CD4-positive, alpha-beta T cell treated with Interleukin-6 at 100 ng/mL for 8 hours (primary cell): ENCODE measurements at places on chromosomes 3 and 15.

DNA sequence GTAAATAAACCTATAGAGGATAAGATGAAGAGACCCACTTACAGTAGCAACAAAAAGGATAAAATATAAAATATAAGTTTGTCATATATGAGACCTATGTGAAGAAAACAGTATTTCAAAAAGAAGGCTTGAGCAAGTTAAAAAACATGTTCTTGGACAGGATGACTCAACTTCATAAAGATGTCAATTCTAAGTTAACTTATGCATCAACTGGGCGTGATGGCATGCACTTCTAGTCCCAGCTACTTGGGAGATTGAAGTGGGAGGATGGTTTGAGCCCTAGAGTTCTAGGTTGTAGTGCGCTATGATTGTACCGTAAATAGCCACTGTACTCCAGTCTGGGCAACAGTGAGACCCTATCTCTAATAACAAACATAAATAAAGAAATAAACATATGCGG lies 59.7 kb downstream of the PDCD6IP start:
- no peak for DNase-seq

GRCh38 chr3:36911990-36912804 lies 32.7 kb downstream of the TRANK1 start:
- peak; percentile 72 for DNase-seq

DNA sequence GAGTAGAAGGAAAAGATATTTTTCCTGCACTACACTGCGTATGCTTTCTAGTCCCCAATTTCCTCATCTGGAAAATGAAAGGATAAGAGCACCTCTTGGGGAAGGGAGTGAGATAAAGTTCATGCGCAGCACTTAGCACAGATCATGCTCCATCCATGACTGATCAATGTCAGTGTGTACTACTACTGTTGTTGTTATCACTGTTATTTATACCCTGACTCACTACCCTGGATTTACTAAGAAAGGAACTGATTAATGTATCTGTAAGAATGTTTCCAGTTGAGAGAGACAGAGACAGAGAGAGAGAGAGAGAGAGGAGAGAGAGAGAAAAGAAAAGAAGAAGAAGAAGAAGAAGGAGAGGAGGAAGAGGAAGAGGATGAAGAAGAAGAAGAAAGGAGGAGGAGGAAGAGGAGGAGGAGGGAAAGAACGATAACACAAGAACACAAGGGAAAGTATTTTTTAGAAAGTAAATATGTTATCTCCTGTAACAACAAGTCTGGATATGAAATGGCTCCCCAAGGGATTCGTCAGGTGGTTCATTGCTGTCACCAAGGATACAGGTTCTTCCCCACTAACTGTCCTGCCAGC lies 212.2 kb upstream of the PROK2 start:
- DNase-seq, result no peak

DNA sequence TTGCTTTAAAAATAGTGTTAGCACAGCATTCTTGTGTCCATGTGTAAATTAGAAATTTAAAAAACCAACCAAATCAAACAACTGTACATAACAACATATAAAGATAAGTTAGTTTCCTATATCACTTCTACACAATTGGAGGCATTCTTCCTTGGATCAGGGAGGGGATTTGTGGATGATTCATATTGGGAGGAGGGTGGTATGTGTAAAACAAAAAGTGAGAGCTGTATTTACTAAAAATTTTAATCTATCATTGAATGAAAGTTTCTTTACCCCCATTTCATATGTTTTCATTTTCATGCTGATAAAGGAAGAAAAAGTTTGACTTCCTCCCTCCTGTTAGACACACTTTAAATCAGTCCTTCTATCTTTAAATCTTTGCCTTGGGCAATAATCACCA lies 325.0 kb downstream of the SATB1 start:
- no peak for DNase-seq

DNA sequence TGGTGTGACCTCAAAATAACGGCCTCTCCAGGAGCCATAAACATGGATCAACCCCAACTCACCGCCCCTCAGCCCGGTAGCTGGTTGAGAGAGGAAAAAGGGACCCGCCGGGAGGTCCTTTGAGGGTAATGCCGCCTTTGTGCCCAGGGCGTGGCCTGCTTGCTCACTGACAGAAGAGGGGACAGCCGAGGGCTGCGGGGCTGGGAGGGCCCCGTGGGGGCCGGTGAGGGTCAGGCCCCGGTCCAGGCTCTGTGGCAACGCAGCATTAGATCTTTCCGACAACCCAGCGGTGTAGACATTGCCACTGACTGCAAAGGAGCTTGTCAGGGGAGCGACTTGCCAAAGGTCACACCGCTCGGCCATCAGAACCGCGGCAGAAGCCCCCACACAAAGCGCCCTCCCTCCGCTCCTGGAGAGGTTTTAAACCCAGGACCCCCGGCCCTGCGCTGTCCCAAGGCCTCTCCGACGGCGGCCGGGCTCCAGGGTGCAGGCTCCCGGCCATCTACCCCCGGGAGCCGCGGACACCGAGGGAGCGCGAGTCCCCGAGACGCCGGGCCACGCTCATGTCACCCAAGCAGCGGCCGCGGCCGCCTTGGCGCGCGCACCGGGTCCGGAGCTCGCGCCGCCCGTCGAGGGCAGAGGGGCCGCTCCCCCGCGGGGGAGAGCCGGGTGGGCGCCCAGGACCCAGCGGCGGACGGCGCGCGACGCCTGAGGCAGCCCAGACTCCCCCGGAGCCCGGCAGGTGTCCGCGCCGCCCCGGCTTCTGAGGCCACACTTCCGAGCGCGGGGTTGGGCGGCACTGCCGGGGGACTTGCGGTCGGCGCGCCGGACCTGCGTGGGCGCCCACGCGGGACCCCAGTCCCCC lies 975 bp downstream of the PCSK6 start:
- DNase-seq, result no peak

GRCh38 chr3:53534676-53535400 lies 40.4 kb downstream of the CACNA1D start:
- no peak for DNase-seq

DNA sequence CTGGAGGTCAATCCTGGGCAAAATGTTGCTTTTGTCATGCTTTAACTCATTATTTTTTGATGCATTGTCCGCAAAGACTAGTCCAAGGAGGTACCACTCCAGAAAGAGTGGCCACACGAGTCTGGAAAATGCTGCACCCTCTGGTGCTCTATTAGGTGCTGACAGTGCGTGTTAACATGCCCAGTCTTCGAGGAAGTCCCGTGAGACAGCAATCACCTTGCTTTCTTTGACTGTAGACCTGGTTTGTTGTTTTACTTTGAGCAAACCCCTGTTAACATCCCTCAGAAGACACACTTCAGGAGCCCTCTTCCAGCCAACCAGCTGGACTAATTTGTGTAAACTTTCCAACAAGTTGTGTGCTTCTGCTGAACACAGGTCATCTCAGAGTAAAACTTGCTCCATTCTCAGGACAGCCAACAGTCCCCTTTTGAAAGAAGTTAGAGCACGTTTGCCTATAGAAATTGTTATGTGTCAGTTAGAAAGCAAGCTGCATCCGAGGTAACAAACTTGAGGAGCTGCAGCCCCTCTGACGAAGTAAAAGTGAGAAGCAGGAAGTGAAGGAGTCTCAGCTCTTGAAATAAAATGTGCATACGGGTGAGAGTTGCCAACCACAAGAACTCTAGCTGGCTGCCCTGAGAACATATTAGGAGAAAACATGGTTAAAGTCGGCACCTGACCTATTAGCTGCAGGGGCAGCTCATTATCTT lies 205.0 kb downstream of the LPP start:
- DNase-seq, result peak; percentile 34

- DNase-seq, result no peak
Observed at GRCh38 chr3:101829874-101830273, 19.4 kb upstream of the NFKBIZ start.

- no peak for DNase-seq
Observed at GRCh38 chr3:51683566-51683965, 12.5 kb downstream of the TEX264 start.

- no peak for DNase-seq
Observed at GRCh38 chr3:174465177-174465576, 394.0 kb upstream of the NAALADL2 start.

DNA sequence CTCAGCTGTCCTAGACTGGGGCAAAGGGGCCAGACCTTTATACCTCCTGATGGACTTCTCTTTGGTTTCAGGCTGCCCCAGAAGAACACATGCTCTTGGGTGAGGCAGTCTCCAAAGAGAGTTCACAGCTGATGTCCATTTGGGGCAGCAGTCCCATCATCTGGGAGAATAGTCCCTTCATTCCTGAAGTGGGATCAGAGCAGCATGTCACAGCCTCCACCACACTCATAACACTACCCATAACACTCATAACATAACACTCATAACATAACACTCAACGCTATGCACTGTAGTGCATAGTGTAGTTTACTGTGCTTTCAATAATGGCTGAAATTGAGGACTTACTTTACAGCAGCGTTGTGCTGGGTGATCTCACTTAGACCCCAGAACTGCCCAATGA lies 36.7 kb upstream of the PLCL2 start:
- DNase-seq, result no peak

GRCh38 chr3:46959161-46959511 lies 17.4 kb downstream of the CCDC12 start:
- no peak for DNase-seq

- no peak for DNase-seq
Observed at GRCh38 chr3:46571684-46572083, 5.6 kb upstream of the LRRC2 start.

- DNase-seq, result no peak
Observed at GRCh38 chr3:51941463-51941797, 274 bp downstream of the RRP9 start.

GRCh38 chr15:41024885-41025284 lies 71.6 kb downstream of the CHAC1 start:
- no peak for DNase-seq

DNA sequence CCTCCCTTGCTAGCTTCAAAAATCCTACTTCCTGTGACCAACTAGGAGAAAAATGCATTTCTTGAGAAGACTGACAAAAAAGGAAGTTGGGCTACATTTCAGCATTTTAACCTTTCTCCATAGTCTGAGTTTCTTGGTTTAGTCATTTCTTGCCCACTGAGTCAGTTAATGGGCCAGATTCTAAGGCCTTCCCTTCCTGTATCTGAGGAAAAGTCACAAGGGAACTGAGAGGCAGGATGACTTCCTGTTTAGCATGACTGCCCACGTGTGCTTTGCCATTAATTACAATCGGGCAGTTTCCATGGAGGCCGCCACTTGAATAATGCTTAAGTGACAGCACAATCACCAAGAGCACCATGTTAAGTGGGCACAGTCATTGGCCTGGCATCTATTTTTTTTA lies 794.4 kb upstream of the LMCD1 start:
- DNase-seq, result no peak

- DNase-seq, result no peak
Observed at GRCh38 chr3:8152821-8153418, 348.7 kb upstream of the LMCD1 start.

DNA sequence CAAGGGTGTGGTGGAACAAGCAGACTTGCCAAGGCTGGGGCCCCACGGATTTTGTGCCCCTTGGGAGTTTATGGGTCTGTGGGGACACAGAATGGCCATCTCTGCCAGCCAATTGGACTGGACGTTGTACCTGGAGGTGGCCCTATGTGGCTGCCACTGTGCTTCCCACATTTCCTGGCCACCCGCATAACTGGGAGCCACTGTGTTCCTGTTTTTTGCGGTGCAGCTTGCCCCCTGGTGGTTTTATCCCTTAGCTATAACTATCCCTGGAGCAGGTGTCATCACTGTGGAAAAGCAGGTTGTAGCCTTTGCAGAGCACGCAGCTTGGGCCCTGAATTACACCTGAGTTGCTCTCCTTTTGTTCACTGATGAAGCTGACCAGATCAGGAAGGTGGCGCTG lies 306.3 kb downstream of the ZPLD1 start:
- DNase-seq, result no peak

GRCh38 chr3:131193641-131194238 lies 167.1 kb downstream of the NEK11 start:
- no peak for DNase-seq

GRCh38 chr3:30221619-30222018 lies 384.8 kb upstream of the TGFBR2 start:
- DNase-seq, result no peak

- DNase-seq, result no peak
Observed at GRCh38 chr3:184237211-184237610, 7.8 kb downstream of the VWA5B2 start.

- no peak for DNase-seq
Observed at GRCh38 chr15:39135989-39136388, 444.9 kb upstream of the THBS1 start.

DNA sequence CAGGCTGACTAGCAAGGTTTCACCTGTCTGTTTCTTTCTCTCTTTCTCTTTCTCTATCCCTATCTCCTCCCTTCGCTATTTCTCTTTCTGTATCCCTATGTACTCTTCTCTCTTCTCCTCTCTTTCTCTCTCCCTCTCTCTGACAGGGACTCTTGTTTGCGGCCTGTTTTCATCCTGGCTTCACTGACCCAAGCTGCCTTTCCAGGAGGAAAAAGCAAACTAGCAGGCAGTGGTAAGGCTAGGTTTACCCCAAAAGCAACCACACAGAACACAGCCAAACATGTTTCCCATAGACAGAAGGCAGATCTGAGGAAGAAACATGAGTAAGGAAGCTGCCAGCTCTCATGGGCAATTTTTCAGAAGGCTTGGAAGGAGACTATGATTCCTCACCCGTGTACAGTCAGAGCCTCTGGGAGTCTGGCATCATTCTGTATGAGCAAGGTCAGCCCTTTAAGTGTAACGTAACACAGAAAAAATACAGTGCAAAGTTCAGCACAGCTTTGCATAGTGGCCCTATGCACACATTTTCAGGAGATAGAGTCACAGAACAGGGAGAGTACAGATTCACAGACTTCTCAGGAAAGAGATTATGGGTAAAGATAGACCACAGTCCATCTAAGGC lies 61.0 kb downstream of the OCA2 start:
- no peak for DNase-seq

DNA sequence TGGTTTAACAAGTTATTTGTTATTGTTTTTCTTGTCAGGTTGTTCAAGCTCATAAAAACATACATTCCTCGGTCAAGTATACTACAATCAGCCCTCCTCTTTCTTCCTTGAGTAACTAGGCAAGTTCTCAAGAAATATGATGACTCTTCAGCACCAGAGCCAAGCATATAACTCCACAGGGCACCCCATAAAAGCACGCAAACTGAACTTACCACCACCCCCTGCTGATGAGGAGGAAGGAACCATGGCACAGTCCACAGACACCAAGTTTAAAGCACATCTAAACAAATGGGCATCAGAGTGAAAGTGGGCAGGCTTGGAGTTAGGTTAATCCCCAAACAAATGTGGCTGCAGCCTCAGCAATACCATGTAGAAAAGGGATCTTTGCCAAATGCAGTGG lies 5.3 kb downstream of the IP6K2 start:
- no peak for DNase-seq

DNA sequence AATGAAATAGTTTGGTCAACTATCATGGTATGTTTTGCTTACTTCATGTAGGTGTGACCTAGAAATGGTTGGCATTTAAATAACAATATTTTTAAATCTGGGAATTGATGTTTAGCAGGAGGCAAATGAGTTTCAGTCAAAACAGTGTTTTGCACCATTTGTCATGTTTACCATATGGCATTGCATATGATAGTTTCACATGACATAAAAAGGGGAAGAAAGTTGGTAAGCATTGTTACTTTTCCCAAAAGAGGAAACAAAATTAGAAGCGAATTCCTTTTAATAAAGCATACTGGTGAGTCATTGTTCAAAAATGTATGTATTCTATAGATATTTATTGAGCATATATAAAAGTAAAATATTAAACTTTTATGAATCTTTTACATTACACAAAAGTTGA lies 2.3 kb downstream of the RNF13 start:
- no peak for DNase-seq

- DNase-seq, result no peak
Observed at GRCh38 chr15:67103432-67103831, 38.0 kb downstream of the SMAD3 start.
